ENCODE measurements at places on chromosomes 16 and 17.
A peak's percentile ranks its signal among the peaks of the same experiment; 100 is the strongest.

GRCh38 chr16:14365200-14365851 is 264.7 kb downstream of the PARN start:
- no peak for DNase-seq

- peak; percentile 83 for DNase-seq
These were observed 50.0 kb upstream of the IRX6 start for GRCh38 chr16:55273959-55274358.

GRCh38 chr17:45224671-45225050 is 3.0 kb downstream of the FMNL1 start:
- DNase-seq = no peak

DNA sequence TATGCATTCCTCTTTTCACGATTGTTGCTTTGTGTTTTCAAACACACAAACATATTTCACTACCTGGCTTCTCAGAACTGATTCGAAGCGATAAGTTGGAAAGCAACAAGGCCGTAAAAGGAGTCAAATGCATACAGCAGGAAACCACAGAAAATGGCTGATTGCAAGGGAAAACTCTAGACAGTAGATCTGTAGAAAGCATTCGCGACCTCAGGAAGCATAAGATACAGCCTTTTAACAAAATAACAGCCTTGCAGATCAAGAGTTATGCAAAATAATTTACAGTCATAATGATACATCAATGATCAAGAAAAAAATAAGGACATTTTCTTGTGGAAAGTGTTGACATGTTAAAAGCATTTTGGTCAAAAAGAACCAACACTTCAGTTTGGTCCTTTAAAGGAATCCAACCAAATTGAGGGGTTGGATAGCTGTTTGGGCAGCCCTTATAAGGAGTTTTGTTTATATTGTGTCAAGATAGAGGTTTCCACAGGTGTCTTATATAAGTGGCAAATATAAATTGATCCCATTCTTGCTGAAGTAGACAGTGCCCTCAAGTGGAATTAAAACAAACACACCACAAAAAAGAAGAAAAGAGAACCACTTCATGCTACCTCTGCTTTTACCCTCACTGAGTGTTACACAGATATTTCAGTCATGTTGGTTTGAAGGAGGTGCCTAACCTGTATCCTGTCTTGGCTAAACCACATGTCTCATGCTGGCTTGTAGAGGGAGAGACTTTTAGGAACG is 5.5 kb downstream of the CYLD start:
- DNase-seq = no peak

DNA sequence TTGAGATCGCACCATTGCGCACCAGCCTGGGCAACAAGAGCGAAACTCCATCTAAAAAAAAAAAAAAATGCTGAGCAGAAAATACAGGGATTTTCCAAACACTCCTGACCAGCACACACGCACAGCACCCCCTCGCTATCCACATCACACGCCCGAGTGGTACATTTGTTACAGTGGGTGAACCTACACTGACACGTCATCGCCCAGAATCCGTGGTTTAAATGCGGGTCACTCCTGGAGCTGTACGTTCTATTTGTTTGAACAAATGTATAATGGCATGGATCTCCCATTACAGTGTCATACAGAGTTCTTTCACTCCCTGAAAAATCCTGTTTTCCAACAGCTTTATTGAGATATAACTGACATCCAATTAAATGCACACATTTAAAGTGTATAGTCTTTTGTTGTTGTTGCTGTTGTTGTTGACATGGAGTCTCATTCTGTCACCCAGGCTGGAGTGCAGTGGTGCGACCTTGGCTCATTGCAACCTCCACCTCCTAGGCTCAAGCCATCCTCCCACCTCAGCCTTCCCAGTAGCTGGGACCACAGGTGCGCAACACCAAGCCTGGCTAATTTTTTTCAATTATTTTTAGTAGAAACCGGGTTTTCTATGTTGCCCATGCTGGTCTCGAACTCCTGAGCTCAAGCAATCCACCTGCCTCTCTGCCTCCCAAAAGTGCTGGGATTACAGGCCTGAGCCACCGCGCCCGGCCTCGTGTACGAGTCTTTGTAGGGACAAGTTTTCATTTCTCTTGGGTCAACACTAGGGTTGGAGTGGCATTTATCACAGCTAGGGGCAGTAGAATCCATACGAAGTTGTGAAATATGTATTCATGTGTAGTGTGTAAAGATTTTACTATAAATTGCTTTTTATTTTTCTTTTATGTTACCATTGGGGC is 4.4 kb upstream of the CARHSP1 start:
- no peak for DNase-seq

- no peak for DNase-seq
These were observed 8.8 kb downstream of the SPNS3 start for GRCh38 chr17:4442582-4442981.

GRCh38 chr17:1847191-1847590 is 17.4 kb downstream of the RPA1 start:
- no peak for DNase-seq

DNA sequence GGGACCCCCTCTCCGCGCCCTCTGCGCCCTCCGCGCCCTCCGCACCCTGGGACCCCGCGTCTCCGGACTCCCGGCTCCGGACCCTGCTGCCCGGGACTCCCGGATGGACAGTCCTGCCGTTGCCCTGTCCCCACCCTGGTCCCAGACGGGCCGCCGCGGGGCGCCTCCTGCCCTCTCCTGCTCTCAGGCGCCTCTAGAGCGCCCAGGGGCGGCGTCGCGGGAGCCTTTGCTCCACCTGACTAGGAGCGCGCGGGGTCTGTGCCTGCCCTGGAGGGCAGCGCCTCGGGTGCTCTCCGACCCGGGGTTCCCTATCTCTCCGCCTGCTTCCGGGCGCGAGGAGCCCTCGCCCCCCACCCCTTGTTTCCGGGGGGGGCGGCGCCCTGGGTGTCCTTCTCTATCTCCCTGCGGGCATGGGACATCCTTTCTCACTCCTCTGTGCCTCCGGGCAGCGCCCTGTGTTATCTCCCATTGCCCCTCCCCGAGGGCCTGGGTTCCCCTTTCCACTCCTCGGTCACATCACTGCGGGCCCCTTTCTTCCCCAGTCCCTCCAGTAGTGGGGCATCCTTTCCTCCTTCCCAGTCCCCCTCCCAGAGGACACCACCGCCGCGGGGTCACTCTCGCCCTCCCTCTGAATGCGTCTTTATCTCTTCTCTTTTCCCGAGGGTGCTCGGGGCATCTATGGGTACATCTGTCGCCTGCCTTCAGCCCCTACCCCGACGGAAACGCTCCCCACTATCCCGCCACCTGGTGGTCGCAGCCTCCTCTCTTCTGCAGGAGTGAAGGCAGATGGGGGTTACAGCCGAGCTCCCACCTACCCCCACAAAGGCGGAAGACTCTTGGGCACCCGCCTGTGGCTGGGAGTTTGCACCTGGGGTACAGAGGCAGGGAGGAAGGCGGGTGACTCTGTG is 875 bp downstream of the PRKCB start:
- no peak for DNase-seq

- no peak for DNase-seq
These were observed 48.7 kb downstream of the TMEM100 start for GRCh38 chr17:55673743-55674506.

DNA sequence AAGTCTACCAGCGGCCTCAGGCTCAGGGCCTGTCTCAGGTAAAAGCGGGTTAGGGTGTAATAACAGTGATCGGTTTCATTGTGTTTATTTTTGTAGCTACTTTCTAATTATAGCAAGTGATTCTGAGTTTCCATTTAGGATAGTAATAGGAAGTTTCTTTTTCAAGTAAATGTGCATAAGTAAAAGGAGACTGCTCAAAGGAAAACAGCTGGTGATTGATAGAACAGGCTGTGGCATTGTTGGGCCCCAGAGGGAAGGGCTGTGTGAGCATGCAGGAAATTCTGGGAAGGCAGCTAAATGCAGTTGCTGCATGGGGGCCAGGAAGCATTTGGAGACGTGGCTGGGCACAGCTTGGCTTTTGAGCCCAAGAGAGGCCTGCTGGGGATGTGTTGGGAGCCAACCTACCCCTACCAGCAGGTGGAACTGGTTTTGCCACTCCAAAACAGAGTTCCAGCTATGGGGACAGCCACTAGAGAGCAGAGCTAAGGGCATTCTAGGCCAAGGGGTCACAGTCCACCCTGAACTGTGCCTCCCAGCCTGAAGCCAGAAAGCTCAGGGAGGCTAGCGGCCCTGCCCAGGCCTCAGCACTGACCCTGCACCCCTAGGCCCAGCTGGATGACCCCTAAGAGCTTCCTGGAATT is 12.6 kb downstream of the SNX20 start:
- no peak for DNase-seq

- DNase-seq = no peak
These were observed 31.6 kb downstream of the PHKB start for GRCh38 chr16:47492428-47493377.

- DNase-seq = no peak
These were observed 577 bp downstream of the GSPT1 start for GRCh38 chr16:11915114-11915643.

DNA sequence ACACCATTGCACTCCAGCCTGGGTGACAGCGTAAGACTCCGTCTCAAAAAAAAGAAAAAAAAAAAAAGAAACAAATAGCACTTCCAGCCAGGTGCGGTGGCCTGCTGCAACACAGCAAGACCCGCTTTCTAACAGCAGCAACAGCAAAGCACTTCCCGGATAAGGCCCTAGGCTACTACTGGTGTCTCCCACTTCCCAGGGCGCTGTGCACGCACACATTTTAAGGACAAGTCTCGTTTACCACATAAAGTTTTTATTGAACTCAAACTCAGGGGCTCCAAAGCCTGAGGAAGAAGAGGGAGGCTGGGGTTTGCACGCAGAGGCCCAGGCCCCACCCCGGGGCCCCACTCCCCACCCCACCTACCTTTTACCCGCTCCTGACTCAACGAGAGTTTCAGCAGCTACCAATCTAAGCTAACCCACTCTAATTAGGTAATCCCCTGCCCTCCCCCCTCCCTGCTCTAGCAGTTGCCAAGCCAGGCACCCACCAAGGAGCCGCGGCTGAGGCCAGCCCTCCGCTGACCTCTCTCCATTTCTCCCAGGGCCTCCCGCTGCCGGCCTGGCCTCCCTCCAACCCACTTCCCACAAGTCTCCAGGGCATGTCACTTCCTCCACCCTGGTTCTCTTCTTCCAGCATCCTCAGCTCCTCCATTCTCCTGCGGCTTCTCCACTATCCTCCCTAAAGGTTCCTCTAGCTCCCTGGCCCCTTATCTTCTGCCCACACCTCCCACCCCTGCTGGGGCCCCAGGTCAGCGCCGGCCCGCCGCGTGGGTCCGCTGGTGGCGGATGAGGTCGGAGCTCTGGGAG is 2.4 kb downstream of the ZNF768 start:
- DNase-seq = no peak

DNA sequence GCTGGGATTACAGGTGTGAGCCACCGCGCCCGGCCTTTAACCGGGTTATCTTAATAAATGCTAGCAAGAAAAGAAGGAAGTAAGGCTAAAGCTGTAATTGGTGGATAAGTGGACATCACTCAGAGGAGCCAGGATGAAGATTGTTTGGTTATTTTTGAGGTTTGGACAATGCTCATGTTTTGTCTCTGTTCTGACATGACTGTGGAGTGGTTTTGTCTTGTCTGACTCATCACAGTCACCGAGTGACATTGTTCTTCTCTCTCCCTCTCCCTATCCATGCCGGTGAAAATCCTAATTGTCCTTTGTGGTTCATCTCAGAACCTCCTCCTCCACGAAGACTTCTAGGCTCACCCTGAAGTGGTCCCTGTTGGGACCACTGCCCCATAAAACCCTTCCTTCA is 23.5 kb upstream of the GRIN2A start:
- no peak for DNase-seq

- DNase-seq = no peak
These were observed 5.7 kb upstream of the SULT1A2 start for GRCh38 chr16:28602529-28602928.

- no peak for DNase-seq
These were observed 9.4 kb downstream of the KIAA0513 start for GRCh38 chr16:85037050-85037410.

DNA sequence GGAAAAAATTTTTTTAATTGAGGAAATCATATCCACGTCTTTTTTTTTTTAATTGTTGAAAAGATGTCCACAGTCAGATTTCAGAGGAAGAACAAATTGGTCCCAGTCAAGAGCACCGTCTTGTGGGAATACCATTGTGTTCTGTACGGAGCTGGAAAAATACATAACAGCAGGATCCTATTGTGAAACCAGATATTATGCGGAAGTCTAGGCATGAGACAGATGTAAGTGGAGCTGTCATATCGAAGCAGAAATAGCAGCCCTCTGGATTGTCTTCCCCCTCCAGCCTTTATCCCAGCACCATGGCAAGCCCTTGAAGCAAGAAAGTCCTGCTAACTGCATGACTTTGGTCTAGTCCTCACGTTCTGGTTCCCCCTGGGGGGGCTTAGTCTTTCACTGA is 391.6 kb upstream of the ASIC2 start:
- DNase-seq = no peak

DNA sequence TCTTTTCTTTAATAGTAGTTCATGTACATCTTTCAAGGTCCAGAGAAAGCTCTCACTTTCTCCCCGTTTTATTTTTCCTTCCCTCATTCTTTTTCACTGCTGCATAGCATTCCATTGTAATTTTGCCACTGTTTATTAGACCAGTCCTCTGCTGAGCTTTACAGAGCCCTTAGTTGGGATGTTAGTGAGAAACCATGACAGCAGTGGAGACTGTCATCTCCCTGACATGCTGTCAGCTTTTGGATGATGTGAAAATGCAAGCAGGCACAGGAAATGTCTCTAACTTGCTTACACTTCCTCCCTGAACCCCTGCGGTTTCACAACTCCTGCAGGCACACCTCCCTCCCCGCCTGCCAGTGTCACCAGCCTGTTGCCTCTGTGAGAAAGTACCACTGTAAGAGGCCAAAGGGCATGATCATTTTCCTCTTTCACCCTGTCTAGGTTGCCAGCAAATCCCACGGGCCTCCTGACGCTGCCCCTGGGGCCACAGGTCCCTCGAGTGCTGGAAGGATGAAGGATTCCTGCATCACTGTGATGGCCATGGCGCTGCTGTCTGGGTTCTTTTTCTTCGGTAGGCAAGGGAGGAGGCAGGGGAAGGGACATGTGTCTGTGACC is at the start of gene ITGAL:
Gene ITGAL, plus strand, starts transcription at position 415 of the 615 bp plus-strand sequence. Its CDS starts 96 bp downstream, at position 511.
- DNase-seq = no peak

GRCh38 chr16:63735456-63735855 is 1386.4 kb downstream of the CDH11 start:
- DNase-seq = no peak

- no peak for DNase-seq
These were observed 69.8 kb upstream of the WSCD1 start for GRCh38 chr17:6000426-6000825.

DNA sequence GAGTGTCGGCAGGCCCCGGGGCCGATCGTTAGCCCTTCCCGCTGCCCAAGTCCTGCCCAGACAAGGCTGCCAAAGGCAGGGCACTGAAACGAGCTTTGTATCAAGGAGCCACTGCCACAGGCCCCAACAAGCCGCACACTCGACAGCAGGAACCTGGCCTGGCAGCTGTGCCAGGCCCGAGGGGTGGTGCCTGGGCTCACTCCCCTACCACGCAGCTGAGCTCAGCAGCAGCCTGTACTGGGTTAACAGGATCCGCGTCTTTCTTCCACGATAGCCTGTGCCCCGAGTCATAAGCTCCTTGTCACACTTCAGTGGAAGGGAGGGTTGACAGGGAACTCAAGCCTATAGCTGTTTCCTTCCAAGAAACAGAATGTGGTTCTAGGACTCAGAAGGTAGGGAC is 87.9 kb downstream of the ABR start:
- DNase-seq = peak; percentile 53
